ENCODE measurements at places on chromosomes 1 and 21.

DNA sequence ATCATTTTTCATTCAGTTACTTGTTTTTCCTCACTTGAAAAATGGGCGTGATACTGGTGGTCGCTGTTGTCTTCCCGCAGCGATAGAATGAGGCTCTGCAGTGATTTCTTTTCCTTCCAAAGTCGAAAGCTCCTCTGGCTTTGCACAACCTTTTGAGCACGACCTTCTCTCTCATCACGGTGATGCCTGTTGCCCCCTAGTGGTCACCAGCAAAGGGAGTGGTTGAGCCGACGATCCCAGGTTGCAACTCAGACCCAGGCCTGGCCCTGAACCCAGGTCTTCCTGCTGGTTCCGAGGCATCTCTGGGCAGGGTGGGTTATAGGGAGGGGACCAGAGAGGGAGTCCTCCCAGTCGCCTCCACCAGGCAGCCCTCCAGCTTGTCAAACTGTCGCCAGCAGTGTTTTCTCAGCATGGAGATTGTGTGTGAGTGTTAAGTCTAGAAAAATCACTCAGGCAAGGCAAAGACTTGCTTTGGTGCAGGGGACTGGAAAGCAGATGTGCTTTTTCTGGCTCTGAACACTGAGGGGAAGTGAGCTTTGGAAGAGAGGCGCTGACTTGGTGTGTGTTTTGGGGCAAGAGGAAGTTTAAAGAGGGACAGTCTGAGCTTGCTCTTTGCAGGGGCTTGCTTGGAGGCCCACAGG lies 285.3 kb downstream of the CAMTA1 start:
- DNase-seq = peak; percentile 51

GRCh38 chr1:154593390-154593789 lies 14.6 kb downstream of the ADAR start:
- no peak for DNase-seq

GRCh38 chr1:115506518-115506917 lies 135.3 kb upstream of the VANGL1 start:
- no peak for DNase-seq

DNA sequence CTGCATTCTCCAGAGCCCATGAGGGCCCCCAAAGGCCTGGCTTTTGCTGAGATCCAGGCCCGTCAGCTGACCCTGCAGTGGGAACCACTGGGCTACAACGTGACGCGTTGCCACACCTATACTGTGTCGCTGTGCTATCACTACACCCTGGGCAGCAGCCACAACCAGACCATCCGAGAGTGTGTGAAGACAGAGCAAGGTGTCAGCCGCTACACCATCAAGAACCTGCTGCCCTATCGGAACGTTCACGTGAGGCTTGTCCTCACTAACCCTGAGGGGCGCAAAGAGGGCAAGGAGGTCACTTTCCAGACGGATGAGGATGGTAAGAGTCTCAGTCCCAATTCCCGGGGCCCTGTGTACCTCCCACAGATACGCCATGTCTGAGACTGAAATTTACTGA lies 39.1 kb downstream of the PTPRU start:
- DNase-seq = no peak

- DNase-seq = no peak
Measured at GRCh38 chr21:30829659-30830058, at the start of gene KRTAP7-1. KRTAP7-1 (minus strand) TSS chr21:30829759; CDS start chr21:30829698, 61 bp downstream.

Measured in left ventricle myocardium inferior (tissue), 1 donor.